Astrocyte of the spinal cord (primary cell): ENCODE measurements at places on chromosomes 7 and 10.

DNA sequence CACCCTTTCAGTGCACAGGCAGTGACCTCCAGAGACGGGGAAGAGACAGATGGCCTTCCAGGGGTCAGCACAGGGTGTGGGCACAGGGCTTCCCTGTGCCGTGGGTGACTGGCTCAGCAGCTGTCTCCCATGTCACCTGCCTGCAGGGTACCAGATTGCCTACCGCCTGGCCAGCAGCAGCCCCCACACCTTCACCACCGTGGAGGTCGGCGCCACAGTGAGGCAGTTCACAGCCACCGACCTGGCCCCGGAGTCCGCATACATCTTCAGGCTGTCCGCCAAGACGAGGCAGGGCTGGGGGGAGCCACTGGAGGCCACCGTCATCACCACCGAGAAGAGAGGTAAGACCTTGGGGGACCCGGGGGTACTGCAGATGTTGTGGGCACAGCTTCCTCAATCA, 536.5 kb upstream of the FOXK1 start:
- no peak for DNase-seq

- DNase-seq = peak; percentile 67
Observed at GRCh38 chr7:106178593-106179134, 66.6 kb upstream of the SYPL1 start.

DNA sequence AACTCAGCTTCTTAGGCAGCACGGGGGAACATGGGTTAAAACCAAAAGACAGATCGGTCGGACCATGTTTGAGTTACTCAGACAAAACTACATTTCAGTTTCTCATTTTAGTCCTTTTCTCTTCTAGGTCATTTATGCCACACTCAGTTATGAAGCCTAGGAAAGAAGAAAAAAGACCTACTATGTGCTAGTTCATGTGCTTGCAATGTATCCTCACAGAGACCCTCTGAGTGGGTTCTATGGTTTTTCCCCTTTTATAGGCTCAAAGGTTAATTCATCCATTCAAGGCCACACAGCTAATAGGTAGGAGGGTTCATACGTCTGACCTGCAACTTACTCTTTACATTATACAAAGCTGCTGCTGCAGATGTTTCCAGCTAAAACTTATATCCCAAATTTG, 104.7 kb upstream of the ZNF438 start:
- DNase-seq = no peak

GRCh38 chr10:60574388-60574787, 184.7 kb upstream of the ANK3 start:
- DNase-seq = no peak

GRCh38 chr10:128516180-128516579, 390.0 kb upstream of the MKI67 start:
- DNase-seq = no peak

DNA sequence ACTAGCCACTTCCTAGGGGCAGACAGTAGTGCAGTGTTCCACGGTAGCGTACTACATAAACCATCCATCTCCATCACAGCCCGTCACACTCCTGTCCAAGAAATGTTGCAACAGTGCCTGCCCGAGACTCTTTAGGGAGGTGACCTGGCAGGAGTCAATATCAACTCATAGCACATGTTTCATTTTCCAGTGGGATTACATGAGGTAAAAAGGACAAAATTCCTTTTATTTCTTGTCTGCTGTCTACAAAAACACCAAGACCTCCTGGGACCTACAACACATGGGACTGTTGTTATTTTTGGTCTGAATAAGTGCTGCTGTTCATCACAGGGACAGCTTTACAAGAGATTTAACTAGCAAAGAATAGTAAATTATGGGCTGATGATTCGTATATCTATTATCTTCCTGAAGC, 99.9 kb downstream of the MPP7 start:
- DNase-seq = no peak

GRCh38 chr7:40015790-40016296, 65.8 kb downstream of the CDK13 start:
- DNase-seq = peak; percentile 60
